ENCODE measurements at places on chromosomes 6 and 20. TPM values are rescaled to one million over a fixed set of nuclear protein-coding genes. Genes with fewer than 3 reads are reported as not detected.

The KIF6 gene
- 0.59 TPM for total RNA-seq

The BMP5 gene
- total RNA-seq: 1.2 TPM

The MDFI gene
- total RNA-seq: 13.5 TPM

The UBE2J1 gene
- total RNA-seq: 25.3 TPM

The CCNC gene
- total RNA-seq: 33.4 TPM

The FRK gene
- 1.0 TPM for total RNA-seq

The ENPP5 gene
- total RNA-seq: 2.3 TPM

The SIRPB2 gene
- 3.9 TPM for total RNA-seq

The BLOC1S5 gene
- total RNA-seq: 15.3 TPM

The GUCA1A gene
- not detected for total RNA-seq

The NCOA3 gene
- 48.9 TPM for total RNA-seq

The FAM209B gene
- not detected for total RNA-seq

The C20orf144 gene
- total RNA-seq: not detected

The CYP24A1 gene
- total RNA-seq: not detected

The PSMF1 gene
- 140 TPM for total RNA-seq

The OOEP gene
- not detected for total RNA-seq

The CSNK2A1 gene
- 62.4 TPM for total RNA-seq

The AGPAT4 gene
- total RNA-seq: 10.5 TPM

The KCNK16 gene
- not detected for total RNA-seq

The NCOA5 gene
- total RNA-seq: 34.8 TPM

The PRL gene
- not detected for total RNA-seq
